ENCODE measurements at places on chromosomes 6 and 20. TPM values are rescaled to one million over a fixed set of nuclear protein-coding genes. Genes with fewer than 3 reads are reported as not detected.
A peak's percentile ranks its signal among the peaks of the same experiment; 100 is the strongest.

GRCh38 chr20:45465491-45466266 is 3.9 kb upstream of the WFDC2 start:
- DNase-seq, result no peak
- no peak overlapping the region for H3K4me3 ChIP-seq
- H3K36me3 ChIP-seq, result no peaks in the 10 kb centered on the region

DNA sequence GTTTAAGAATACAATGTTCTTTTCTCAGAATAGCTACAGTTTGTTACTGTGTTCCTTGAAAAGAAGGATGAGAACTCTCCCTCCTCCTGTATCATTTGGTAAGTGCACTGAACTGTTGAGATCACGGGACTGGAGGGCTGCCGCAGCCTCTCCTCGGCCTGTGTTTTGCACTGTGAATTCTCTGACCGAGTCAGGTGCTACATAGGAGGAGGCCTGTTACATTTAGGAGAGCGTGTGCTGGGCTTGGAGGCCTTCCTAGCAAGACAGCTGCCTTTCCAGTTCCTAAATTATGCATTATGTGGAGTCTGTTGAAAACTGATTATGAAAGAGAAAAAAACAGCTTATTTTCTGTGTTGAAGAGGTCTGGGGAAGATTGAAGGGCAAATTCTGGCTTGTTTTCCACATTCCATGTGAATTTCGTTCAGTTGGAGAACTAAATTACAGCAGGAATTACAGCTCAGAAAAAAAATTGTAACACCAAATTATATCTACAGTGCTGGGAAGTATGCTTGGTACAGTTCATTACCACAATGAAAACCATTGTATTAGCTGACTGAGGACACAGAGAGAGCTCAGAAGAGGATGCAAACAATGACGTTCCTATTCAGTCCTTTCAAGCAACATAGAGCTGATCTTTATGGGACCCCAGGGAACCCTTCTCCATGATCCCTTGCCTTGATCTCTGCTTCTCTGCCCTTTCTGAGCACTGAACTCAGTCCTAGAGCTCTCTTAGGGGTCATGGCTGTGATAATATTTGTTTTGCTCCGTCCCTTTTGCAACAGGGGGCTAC is 2.8 kb downstream of the TMC2 start:
- no peak overlapping the region for H3K4me3 ChIP-seq
- no peaks in the 10 kb centered on the region for H3K36me3 ChIP-seq
- no peak overlapping the region for H3K27ac ChIP-seq
- H3K27me3 ChIP-seq, result peaks cover 7% of the 10 kb centered on the region

GRCh38 chr6:119683671-119684070 is 334.1 kb upstream of the MAN1A1 start:
- H3K27ac ChIP-seq, result no peak overlapping the region
- H3K36me3 ChIP-seq, result no peaks in the 10 kb centered on the region
- no peaks in the 10 kb centered on the region for H3K27me3 ChIP-seq
- H3K4me1 ChIP-seq, result no peaks in the 10 kb centered on the region
- H3K4me3 ChIP-seq, result no peak overlapping the region
- DNase-seq, result no peak

MRAP2 gene
- total RNA-seq, result not detected

DNA sequence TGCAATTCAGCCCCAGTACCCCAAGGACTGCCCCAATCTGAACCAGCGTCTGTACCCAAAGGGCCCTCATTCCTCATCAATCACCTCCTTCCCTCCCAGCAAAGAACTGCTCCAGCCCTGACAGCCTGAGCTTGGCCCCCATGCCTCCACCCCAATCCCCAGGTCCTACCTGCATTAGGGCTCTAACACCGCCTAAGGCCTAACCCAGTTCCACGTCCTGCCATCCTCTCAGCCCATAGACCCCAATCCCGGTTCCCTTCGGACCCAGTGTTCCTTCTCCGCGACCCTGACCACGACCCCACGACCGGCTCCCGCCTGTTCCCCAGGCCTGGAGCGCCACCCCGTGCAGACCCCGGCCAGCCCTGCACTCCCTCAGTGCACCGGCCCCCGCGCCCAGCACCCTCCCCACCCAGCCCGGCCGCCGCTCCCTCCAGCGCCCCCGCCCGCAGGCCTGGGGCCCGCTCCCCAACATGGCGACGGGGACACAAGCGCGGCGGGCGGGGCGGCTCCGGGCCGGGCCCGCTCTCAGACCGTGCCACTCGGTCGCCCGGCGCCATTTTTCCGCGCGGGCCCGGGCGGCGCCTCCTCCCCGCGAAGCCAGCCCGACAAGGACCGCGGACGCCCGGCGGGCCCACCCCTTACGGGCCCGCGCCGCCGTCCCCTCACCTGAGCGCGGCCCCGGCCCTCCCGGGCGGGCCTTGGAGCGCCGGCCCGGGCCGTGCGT is 483 bp downstream of the NCOA6 start:
- no peaks in the 10 kb centered on the region for H3K27me3 ChIP-seq
- H3K36me3 ChIP-seq, result no peaks in the 10 kb centered on the region
- peak overlapping the region; percentile 79 for H3K4me3 ChIP-seq

PTGIS gene
- total RNA-seq, result not detected

GRCh38 chr20:5510446-5510845 is 193.7 kb upstream of the PROKR2 start:
- no peaks in the 10 kb centered on the region for H3K36me3 ChIP-seq
- peaks cover 8% of the 10 kb centered on the region for H3K4me1 ChIP-seq
- no peak overlapping the region for H3K27ac ChIP-seq
- DNase-seq, result no peak
- no peak overlapping the region for H3K4me3 ChIP-seq
- H3K27me3 ChIP-seq, result no peaks in the 10 kb centered on the region

DNA sequence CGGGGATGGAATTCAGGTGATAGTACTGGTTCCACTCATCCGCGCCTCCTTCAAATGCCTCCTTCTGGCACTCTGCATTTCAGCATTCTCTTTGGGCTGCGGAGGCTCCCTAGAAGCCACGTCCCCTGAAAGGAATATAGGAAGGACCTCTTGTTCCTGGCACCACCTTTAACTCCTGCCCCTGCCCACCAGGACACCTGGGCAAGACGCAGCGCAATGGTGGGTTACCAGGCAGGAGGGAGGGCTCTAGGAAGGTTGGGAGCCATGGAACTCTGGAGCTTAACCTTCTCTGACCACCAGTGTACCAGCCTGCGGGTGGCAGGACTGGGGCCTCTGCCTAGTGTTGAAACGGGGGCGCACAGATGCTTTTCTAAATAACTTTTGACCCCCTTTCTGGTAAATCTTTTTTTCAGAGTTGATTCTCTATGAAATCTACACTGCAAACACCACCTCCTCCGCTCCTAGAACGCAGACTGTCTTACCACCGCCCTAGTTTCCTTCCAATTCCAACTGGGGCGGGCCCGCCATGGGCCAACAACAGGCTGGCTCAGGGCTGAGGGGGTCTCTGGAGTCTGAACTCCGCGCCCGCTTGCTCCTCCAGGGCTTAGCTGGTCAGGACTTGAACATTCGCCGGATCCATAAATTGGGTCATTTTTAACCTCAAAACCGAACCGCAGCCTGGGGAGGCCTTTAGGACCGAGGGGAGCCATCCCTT is 871 bp upstream of the SYNDIG1 start:
- H3K4me1 ChIP-seq, result no peaks in the 10 kb centered on the region
- peaks cover 13% of the 10 kb centered on the region for H3K27me3 ChIP-seq
- no peak overlapping the region for H3K27ac ChIP-seq
- H3K36me3 ChIP-seq, result no peaks in the 10 kb centered on the region
- DNase-seq, result no peak

GRCh38 chr6:14883921-14884320 is 361.9 kb upstream of the JARID2 start:
- no peak overlapping the region for H3K4me3 ChIP-seq
- H3K36me3 ChIP-seq, result no peaks in the 10 kb centered on the region
- H3K4me1 ChIP-seq, result no peaks in the 10 kb centered on the region
- no peaks in the 10 kb centered on the region for H3K27me3 ChIP-seq
- H3K27ac ChIP-seq, result no peak overlapping the region

DNA sequence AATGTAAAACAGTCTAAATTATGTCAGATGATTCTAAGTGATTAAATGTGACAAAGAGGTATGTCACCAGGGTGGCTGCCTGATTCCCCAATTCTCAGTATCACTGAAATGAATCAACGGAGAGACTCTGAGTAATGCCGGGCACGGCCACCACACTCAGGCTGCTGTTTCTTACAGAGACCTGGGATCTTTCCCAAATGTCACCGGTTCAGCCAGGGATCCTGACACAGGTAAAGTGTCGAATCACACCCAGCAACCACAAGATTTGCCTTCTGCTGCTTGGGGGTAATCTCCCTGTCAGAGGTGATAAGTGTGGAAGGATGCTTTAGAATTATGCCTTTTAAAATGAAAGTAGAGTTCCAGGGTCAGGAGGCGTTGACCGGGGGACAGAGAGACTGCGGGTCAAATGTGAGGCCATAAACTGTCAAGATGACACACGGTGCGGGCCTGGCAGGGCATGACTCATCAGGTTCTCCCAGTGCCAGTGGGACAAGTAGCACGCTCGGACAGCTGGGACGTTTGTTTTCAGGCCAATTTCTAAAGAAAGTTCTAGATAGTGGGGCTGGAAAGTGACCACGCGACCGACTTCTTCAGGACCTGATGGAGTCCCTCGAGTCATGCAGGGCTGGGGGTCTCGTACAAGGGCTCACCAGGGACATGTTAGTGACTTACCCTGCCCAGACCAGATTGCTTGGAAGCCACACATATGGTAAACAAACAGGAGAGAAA is 48.9 kb downstream of the PRDM1 start:
- H3K27me3 ChIP-seq, result no peaks in the 10 kb centered on the region
- H3K36me3 ChIP-seq, result no peaks in the 10 kb centered on the region
- DNase-seq, result no peak
- no peaks in the 10 kb centered on the region for H3K4me1 ChIP-seq
- no peak overlapping the region for H3K4me3 ChIP-seq
- H3K27ac ChIP-seq, result no peak overlapping the region

DNA sequence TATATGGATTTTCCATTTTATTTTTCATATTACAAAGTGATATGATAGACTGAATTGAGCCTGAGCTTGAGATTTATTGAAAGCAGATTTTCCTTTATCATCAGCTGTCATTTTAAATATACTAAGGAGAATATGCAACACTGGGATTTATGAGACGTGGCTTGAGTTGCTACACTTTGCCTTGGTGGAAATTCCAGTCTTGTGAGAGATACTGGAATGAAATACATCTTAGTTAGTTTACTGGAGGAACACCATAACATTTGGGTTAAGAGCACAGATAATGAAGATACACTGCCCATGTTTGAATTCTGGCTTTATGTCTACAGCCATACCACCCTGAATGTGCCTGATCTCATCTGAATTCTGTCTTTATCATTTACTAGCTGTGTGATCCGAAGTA is 86.5 kb upstream of the IFNGR1 start:
- H3K27ac ChIP-seq, result no peak overlapping the region
- H3K27me3 ChIP-seq, result no peaks in the 10 kb centered on the region
- no peak for DNase-seq
- peaks cover 6% of the 10 kb centered on the region for H3K4me1 ChIP-seq

DNA sequence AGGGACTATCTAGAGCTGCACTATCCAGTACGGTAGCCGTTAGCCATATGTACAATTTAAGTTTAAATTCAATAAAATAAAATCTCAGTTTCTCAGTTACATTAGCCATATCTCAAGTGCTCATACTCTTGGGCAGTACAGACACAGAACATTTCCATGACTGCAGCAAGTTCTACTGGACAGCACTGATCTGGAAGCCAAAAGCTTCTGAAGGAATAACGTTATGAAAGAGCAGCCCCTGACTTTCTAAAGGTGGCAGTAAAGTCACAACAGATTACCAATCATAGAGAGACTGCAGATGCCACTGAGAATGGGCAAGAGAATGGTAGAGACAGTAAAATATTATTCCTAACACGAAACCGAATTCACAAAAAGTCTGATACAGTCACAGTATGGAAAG is 36.8 kb downstream of the NDRG3 start:
- DNase-seq, result no peak
- H3K4me1 ChIP-seq, result no peaks in the 10 kb centered on the region

All from natural killer cell (primary cell).